ENCODE measurements at places on chromosomes 2 and 18. TPM values are rescaled to one million over a fixed set of nuclear protein-coding genes. Genes with fewer than 3 reads are reported as not detected.

- H3K4me1 ChIP-seq, result peaks cover 16% of the 10 kb centered on the region
- no peaks in the 10 kb centered on the region for H3K27me3 ChIP-seq
- no peak for DNase-seq
- H3K4me3 ChIP-seq, result peak overlapping the region; percentile 94
Observed at GRCh38 chr18:35581898-35582641, 530 bp downstream of the GALNT1 start.

- no peak overlapping the region for H3K4me3 ChIP-seq
- no peak for DNase-seq
- no peaks in the 10 kb centered on the region for H3K36me3 ChIP-seq
Observed at GRCh38 chr2:70479816-70480215, 73.8 kb downstream of the TGFA start.

- H3K4me3 ChIP-seq, result no peak overlapping the region
- no peaks in the 10 kb centered on the region for H3K27me3 ChIP-seq
- DNase-seq, result no peak
- H3K4me1 ChIP-seq, result peaks cover 22% of the 10 kb centered on the region
- H3K27ac ChIP-seq, result no peak overlapping the region
Observed at GRCh38 chr2:200321780-200322534, 15.5 kb downstream of the SPATS2L start.

DNA sequence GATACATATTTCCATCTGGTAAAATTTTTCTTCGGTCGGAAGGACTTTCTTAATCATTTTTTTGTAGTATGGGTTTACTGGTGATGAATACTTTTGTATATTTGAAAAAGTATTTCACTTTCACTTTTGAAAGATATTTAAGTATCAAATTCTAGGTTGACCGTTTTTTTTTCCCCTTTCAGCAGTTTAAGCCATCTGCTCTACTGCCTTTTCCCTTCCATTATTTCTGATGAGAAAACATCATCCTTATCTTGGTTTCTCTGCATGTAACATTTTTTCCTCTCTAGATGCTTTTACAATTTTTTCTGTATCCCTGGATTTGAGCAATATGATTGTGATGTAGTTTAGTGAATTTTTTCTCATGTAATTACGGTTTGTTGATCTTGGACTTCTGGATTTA lies 87.0 kb downstream of the MTX2 start:
- H3K36me3 ChIP-seq, result no peaks in the 10 kb centered on the region
- no peaks in the 10 kb centered on the region for H3K4me1 ChIP-seq
- H3K4me3 ChIP-seq, result no peak overlapping the region
- DNase-seq, result no peak

- H3K27me3 ChIP-seq, result peaks cover 26% of the 10 kb centered on the region
- H3K4me3 ChIP-seq, result no peak overlapping the region
- peak; percentile 18 for DNase-seq
- peaks cover 12% of the 10 kb centered on the region for H3K4me1 ChIP-seq
Observed at GRCh38 chr2:29923110-29923721, 1.8 kb upstream of the ALK start.

DNA sequence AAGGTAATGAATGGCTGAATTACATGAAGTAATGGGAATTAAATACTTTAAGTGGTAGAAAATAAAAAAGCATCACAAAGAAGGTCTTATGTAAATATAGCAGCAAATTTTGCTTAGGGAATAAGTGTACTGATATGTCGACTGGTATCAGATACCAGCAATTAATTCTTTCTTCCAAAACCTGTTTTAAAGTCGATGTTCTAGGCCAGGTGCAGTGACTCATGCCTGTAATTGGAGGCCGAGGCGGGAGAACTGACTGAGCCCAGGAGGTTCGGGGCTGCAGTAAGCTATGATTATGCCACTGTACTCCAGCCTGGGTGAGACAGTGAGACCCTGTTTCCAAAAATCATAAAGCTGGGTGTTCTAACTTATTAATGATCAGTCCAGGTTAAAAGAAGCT lies 30.3 kb downstream of the SP3 start:
- no peaks in the 10 kb centered on the region for H3K27me3 ChIP-seq
- H3K36me3 ChIP-seq, result peaks cover 3% of the 10 kb centered on the region
- peaks cover 2% of the 10 kb centered on the region for H3K4me1 ChIP-seq

Gene RNF152
- 73.9 TPM for total RNA-seq

Gene EGR4
- total RNA-seq, result not detected

Gene CENPA
- 0.75 TPM for total RNA-seq
